ENCODE measurements at places on chromosomes 7 and 10.
A peak's percentile ranks its signal among the peaks of the same experiment; 100 is the strongest.

GRCh38 chr10:58027426-58027825 lies 240.3 kb downstream of the IPMK start:
- peak; percentile 51 for DNase-seq

- DNase-seq, result peak; percentile 59
These were observed 1.9 kb downstream of the HIPK2 start for GRCh38 chr7:139775829-139776266.

- peak; percentile 29 for DNase-seq
These were observed 354.5 kb downstream of the TFEC start for GRCh38 chr7:115676080-115676479.

GRCh38 chr10:101968940-101969321 lies 87.0 kb downstream of the ARMH3 start:
- DNase-seq, result no peak

DNA sequence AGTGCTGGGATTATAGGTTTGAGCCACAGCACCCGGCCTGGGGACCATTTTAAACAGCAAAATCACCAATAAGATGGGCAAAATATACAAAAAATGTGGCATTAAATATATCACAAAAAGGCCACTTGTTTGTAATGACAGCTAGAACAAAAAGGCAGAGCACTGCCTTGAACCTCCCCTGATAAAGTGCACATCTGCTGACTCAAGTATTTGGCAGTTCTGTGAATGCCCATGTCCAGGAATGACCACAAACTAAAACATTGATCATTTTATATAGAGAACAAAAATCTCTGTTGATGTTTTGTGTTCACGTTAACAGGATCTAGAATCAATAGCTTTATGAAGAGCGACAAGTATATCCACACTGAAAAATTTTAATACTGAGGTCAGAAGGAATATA lies 21.5 kb downstream of the HERC4 start:
- DNase-seq, result no peak

GRCh38 chr7:18532813-18533212 lies 37.3 kb downstream of the HDAC9 start:
- DNase-seq, result no peak

- DNase-seq, result no peak
These were observed 1.7 kb upstream of the ANKRD22 start for GRCh38 chr10:88853155-88853881.

Measured in A172 (cell line).